Stomach (tissue), 19 donors: ENCODE measurements at places on chromosomes 4 and X.

DNA sequence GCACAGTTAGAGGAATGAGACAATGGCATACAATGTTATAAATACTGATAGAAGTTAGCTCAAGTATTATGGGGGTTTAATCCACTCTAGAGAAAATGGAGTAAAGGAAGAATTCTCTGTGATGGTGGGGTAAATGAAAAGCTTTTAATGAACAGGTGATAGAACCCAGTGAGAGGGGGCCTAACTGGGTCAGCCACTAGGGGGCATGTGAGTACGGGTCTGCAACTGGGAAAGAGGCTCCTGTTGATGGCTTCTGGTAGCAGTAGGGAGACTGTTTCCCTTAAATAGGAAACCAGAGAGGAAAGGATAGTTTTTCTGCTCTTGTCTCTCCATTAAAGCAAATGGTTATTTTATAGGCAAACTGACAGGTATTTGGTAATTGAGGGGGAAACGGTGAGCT lies 132.8 kb upstream of the GPR101 start:
- no peaks in the 10 kb centered on the region for H3K27me3 ChIP-seq
- H3K27ac ChIP-seq = no peak overlapping the region
- no peaks in the 10 kb centered on the region for H3K36me3 ChIP-seq
- DNase-seq = no peak
- no peak overlapping the region for H3K4me3 ChIP-seq
- no peaks in the 10 kb centered on the region for H3K4me1 ChIP-seq

DNA sequence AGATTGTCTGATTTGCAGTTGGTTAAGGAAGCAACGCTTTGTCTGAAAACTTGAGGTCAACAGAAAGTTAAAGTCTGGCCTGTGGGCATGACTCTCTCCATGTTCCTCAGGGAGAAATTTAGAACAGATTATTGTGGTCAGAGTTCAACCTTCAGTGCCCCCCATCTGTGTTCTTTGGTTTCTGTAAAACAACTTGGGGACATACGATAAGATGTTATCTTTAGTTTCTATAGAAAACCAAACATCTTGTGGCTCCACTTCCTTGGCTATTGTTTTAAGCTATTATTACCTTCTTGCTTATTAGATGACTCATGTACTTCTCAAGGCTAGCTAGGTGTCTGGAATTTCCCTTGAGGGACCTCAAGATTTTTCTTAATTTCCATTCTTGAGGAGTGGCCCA lies 507.7 kb downstream of the PDHA2 start:
- H3K4me3 ChIP-seq = no peak overlapping the region
- no peaks in the 10 kb centered on the region for H3K27me3 ChIP-seq
- no peaks in the 10 kb centered on the region for H3K36me3 ChIP-seq
- H3K4me1 ChIP-seq = no peaks in the 10 kb centered on the region

GRCh38 chr4:95728145-95728544 lies 111.7 kb upstream of the PDHA2 start:
- no peaks in the 10 kb centered on the region for H3K4me1 ChIP-seq
- H3K4me3 ChIP-seq = no peak overlapping the region
- no peaks in the 10 kb centered on the region for H3K27me3 ChIP-seq
- DNase-seq = no peak

DNA sequence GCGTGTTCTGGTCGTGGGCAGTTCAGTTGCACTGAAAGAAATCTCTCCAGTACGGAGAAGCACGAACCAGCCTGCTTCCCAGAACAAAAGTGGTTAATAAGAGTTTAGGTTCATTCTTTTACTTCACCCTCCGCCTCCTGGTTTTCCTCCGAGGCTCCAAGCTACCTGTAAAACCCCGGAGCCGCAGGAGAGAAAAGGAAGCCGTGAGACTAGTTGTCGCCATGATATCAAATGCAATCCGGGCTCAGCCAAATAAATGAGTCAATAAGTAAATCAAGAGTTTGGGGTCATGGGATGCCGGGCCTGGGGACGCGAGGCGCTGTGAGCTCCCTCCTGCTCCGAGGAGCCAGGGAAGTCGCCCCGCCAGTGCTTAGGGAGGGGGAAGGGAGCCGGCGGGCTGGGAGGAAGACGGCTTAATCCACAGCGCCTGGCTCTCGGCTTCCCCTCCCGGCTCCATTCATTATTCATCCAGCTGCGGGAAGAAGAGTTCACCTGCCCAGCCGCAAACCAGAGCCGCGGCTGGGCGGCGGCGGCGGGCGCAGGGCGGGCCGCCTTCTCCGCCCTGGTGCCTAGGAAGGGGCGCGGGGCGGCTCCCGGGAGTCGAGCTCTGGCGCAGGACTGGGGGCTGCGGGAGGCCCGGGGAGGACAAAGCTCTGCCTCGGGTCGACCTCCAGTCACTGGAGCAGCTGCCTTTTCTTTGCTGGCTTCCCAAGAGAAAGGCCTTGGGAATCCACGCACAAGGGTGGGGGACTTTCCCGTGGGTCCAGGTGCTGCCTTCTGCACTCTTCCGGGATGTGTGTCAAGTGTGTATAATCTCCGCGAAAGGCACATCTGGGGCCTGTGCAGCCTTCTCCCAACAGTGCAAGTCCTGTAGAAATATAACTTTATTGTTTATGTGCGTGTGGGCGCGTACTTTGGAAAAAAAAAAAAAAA lies 1.7 kb downstream of the FRAS1 start:
- H3K36me3 ChIP-seq = no peaks in the 10 kb centered on the region
- peaks cover 44% of the 10 kb centered on the region for H3K27me3 ChIP-seq
- H3K4me1 ChIP-seq = peaks cover 15% of the 10 kb centered on the region
- peak overlapping the region; percentile 61 for H3K4me3 ChIP-seq
- peak overlapping the region; percentile 47 for H3K27ac ChIP-seq

DNA sequence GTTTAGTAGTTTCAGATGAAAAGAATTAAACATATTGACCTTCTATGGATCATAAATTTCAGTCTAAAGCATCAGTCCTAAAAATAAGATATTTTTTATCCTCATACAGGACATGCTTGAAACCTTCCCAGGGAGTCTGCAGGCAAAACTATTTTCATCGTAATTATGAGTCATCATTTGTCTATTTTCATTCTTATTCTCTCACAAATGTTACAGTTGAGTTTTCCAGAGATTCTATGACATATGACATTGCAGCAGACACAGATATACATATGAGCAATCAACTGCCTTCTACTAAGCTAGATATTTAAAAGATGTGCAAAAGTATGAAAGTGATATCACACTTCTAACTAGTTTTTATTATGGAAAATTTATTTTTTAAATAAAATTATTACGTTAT lies 398.0 kb downstream of the MAGEB5 start:
- no peaks in the 10 kb centered on the region for H3K4me1 ChIP-seq
- DNase-seq = no peak
